A549 treated with Mapracorat at 1 μM for 4 hours (cell line): ENCODE measurements at places on chromosomes 1 and 21. TPM values are rescaled to one million over a fixed set of nuclear protein-coding genes. Genes with fewer than 3 reads are reported as not detected.

The BTF3L4 gene
- total RNA-seq, result 29.0 to 40.2 TPM (median 30.3 TPM) in 5 replicates

The EGLN1 gene
- total RNA-seq, result 50.5 to 63.1 TPM (median 57.9 TPM) in 5 replicates

The AMPD2 gene
- 20.6 to 28.6 TPM (median 23.1 TPM) in 5 replicates for total RNA-seq

The KRTAP7-1 gene
- not detected in 5 replicates for total RNA-seq
